ENCODE measurements at places on chromosomes 1 and 21.

- peak; percentile 87 for DNase-seq
These were observed 27.2 kb upstream of the CAPZB start for GRCh38 chr1:19512545-19512944.

DNA sequence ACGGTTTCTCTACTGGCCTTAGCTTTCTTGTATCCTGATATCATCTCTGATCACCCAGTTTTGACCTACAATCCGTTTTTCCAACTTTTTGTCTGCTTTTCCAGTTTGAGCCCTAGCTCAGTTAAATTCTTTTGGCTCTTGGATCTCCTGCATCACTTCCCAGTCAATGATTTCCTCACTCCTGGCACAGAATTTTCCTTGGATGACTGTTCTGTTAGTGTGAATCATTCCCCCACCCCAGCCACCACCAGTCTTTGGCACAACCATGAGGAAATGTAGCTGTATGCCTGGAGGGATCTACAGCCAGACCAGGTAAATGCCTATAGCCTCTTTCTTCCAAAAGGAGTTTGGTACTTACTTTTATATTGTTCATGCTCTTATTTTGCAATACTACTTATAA is 187.2 kb upstream of the PTGFR start:
- peak; percentile 60 for DNase-seq

DNA sequence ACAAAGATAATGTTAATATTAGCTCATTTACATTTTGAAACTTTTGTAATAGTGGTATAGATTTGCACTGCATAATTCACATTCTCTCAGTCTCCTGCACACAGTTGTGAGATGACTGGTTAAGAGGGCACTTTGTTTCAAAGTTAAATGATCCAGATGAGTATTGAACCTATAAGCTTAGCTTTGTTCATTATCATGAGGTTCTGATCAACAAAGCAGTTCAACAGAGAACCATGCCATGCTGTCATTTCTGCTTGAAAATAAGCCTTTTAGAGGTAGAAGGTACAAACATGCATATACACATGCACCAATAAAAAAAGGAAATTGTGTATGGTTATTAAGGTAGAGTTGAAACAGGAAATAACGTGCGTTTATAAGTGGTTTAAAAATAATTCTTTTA is 4.8 kb downstream of the RAP1A start:
- DNase-seq: no peak

DNA sequence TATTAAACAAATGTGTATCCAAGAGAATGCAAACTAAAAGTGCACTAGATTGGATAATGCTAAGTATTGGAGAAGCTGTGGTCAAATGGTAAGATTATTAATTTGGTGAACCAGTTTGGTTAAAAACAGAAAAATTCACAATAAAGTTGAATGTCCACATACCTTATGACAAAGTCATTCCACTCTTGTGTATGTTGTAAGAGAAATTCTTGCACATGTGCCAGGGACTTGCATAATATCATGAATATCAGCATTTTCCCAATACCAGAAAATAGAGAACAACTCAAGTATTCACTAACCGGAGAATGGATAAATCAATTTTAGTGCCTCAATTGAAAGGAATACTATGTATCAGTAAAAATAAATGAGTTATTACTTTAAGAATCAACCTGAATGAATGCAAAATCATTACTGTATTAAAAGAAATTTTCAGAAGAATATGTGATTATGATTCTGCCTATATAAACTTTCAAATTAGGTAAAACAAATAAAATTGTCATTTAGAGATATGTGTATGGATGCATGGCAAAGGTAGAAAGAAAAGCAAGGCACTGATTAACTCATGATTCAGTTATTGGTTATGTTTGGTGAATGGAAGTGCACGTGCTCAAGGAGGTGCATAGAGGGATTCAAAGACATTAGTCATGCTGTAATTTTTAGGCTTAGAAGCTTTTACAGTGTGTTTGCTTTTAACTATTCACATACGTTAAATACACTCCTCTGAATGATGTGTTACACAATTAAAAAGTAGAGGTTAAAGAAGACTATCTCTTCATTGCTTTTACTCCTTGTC is 217.4 kb upstream of the KCNK2 start:
- peak; percentile 90 for DNase-seq

DNA sequence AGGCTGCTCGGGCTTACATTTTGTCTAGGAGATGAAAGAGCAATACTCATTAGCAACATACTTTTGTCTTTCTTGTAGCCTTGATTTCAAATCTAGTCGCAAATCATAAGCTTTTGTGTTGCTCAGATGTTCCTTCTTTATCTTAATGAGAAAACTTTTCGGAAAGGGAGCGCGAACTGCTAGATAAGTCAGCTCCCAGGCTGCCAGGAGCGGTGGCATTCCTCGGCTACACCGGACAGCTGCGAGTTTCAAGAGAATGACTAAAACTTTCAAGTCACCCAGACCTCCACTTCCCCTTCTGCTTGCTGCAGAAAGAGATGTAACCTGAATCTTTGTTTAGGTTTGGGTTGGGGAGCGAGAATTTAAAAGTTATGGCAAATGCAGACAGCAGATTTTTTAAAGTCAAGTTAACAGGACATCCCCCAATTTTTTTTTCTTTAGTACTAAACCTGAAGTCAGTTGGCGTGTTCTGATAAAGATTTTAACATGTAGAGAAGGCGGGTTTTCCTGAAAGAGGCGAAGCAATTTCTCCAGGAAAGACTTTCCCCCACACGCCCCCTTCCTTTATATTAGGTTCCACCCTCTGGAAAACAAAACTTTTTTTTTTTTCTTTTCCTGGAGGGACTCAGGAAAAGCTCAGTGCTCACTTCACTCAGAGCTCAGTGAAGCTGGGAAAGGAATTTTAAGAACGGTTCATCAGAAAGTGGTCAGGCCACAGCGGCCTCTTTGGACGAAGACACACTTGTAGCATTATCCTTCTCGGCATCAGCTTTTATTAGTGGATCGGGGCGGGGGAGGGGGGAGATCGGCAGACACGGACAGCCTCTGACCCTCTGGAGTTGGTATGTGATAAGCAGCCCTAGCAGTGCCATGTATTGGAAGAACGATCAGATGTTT is at the start of gene LHX8:
LHX8 (plus strand) TSS at position 639 of the 897 bp plus-strand sequence. CDS start 2,227 bp downstream, outside the sequence.
- peak; percentile 2 for DNase-seq

- DNase-seq: no peak
These were observed 115.7 kb downstream of the SLC5A9 start for GRCh38 chr1:48338257-48338656.

DNA sequence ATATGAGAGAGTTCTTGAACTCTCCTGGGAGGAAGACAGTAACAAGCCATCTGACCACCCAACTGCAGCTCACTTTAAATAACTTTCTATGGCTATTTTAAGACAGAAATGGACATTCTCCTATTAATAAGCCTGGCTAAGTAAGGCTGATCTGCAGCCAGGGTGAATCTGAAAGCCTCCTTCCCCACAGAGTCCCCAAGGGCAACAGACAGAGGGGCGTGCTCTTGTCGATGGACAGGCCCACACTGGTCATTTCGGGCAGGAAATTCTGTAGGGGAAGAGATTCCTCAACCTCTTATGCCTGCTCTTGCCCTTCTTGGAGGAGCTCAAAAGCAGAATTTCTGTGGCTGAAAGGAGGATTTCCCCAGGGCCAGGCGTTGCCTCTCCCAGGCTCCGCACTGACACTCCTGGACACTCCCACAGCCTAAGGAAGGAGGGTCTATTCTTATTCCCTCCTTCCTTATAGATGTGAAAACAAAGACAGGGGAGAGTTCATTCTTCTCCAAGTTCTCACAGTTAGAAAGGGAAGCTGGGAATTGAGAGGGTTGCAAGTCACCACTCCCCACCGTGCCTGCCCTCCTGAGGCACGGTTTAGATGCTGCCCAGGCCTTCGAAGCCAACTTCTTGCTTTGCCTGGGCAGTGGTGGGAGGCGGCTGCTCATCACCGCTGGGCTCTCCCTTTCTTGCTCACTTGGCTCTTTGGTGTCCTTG is 17.9 kb upstream of the KANK4 start:
- no peak for DNase-seq

DNA sequence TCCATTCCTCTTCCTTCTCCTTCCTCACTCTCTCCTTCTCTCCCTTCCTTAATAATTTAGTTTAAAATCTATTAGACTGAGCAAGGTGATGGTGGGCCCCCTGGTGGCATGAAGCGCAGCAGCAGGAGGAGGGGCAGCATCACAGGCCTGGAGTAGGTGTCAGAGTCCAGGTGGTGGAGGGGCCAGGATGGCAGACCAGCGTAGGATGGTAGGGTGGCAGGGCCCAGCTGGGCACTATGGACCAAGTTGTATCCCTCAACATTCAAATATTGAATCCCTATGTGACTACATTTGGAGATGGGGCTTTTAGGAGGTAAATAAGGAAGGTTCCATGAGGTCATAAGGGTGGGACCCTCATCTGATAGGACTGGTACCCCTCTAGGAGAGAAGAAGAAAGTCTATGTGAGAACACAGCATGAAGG is 61.0 kb downstream of the WDR4 start:
- peak; percentile 71 for DNase-seq

DNA sequence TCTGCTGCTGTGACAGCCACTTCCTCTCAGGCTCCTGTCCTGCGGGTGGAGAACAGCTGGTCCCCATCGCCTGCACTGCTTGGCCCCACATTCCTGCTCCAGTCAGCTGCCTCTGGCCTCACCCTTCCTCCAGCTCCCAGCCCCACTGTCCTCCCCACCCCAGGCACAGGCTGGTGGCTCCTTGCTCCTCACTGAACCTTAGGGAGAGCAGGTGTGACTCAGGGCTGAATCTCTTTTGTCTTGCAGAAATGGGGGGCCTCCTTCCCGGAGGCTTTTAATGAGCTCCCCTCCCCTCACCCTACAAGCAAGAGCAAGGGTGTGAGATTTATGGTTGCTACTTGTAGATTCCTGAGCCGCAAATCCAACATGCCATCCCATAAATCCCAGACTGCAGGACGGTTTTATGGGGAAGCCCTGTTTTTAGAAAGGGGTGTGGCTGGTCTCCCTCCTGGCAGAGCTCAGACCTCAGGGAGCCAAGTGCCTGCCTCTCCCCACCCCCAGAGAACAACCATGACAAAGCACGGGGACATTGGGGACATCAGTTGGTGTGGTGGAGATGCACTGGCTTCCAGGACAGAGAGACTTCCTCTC is 15.2 kb downstream of the CDK18 start:
- no peak for DNase-seq

DNA sequence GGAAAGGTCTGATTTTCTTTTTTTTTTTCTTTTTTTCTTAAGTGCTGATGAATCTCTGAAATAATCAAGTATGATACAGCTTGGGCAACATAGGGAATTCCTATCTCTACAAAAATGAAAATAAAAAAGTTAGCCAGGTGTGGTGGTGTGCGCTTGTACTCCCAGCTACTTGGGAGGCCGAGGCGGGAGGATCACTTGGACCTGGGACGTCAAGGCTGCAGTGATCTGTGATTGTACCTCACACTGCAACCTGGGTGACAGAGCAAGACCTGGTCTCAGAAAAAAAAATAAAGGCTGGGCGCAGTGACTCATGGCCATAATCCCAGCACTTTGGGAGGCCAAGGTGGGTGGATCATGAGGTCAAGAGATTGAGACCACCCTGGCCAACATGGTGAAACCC is 6.0 kb downstream of the TRAPPC10 start:
- no peak for DNase-seq

DNA sequence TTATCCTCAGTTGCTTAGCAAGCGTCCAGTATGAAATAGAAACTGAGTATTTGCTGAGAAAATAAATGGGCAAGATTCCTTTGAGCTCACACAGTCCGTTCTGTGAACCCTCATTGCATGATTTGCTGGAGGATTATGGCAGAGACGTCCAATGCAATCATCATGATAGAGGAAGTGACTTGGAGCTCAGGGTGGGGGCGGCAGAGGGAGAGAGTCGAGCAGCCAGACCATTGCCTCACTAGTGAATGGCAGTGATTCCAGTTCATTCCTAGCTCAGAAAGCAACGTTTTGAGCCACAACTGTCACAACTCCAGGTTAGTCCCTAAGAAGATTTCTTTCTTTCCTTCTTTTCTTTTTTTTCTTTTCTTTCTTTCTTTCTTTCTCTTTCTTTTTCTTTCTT is 27.5 kb upstream of the COL9A2 start:
- DNase-seq: peak; percentile 68

DNA sequence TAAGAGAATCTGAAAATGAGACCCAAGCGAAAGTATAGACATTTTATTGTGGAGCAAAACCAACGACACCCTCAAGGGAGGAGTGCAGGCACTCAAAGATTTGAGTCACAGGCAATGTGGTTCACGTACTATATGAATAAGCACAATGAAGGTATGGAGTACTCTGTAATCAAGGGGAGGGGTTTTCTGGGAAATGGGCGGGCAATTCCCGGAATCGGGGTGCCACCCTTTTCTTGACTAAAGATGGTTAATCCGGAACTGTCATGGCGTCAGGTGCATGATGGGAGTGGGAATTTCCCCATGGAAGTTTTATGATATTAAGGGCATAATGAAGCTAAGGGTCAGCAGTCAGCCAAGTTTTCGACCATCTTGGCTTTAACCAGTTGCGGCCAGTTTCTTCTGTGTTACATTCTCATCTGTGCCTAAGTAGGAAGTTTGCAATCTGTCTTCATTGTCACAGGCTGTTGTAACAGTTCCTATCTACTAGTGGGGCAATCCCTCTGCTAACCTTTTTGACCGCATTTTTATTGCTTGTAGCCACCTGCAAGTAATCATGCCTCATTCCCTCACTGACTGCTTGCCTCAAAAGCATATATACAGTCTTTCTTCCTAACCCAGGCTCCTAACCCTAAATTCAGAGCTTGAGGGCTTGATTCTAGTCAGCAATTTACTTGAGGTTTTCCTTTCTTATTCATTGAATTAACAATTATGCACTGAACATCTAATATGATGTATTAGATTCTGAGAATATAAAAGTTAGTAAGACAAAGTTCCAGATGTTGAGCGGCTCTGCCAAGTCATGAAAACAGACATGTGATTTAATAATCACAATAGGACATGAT is 775 bp upstream of the AIM2 start:
- DNase-seq: no peak

DNA sequence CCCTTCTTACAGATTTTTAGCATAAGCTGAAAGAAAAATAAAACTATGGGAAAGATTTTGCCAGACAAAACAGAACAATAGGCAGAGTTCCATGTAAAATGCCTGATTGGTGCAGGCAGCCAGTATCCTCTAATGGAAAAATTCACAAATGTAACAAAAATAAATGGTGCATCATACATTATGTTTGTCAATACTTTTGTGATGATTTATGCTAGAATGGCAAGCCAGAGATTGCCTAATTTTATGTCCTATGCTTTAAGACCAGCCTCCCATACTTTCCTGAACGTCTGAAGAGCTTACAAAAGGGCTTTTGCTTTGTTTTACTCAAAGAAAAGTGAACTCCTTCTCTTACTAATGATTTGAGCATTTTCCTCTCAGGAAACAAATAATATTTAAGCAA is 81.5 kb upstream of the KCNJ15 start:
- DNase-seq: no peak

Measured in choroid plexus epithelial cell (primary cell).